ENCODE measurements at places on chromosomes 7 and 10.

DNA sequence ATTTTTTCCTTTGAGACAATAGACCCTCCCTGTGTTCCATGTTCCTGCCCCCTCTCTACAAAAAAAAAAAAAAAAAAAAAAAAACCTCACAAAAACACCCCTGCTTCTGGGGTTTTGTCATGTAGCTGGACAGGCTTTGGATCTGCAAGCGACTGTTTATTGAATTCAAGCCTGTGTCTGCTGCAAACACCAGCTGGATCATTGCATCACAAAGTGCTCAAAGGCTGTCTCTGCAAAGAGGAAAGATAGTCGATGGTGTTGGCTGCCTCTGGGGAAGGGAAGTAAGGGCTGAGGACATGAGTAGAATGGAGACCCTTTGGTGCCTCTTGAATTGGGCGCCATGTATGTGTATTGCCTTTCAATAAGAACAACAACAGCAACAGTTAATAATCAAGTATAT is 471.2 kb downstream of the PLXNA4 start:
- no peak for DNase-seq

DNA sequence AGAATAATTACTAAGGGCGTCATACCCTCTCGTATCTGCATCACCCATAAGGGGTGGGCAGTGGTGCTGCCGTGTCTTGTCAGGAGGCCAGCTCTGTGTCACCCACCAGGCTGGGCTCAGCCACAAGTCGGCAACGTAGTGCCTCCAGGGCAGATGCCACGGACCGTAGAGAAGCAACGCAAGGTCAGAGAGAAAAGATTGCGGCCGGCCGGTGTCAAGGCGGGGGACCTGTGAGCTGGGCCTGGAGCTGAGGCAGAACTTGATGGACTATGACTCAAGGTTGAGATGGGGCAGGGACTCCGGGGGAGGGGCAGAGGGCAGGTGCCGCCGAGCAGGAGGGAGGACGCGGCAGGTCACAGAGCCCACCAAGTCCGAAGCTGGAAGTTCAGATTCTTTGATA is 29.5 kb downstream of the FOXK1 start:
- no peak for DNase-seq

- no peak for DNase-seq
Observed at GRCh38 chr10:132293813-132294520, 13.8 kb downstream of the STK32C start.

DNA sequence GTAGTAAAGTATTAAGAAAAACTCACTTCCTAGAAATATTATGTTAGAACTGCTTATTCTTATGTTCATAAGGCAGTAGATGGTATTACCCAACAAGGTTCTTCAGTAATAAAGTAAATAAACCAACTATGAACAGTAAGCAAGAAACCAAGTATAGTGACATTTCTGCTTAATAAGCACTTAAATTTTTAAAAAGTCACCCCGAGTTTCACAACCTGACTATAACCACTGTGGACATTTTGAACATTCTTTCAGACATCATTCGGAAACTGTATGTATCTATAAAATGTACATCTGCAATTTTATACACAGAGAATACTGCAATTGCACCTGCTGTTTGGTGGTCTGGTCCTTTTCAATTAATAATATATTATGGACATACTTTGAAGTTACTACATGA is 1073.6 kb downstream of the XPNPEP1 start:
- no peak for DNase-seq

- DNase-seq = no peak
Observed at GRCh38 chr7:44607141-44608068, 978 bp downstream of the OGDH start.

DNA sequence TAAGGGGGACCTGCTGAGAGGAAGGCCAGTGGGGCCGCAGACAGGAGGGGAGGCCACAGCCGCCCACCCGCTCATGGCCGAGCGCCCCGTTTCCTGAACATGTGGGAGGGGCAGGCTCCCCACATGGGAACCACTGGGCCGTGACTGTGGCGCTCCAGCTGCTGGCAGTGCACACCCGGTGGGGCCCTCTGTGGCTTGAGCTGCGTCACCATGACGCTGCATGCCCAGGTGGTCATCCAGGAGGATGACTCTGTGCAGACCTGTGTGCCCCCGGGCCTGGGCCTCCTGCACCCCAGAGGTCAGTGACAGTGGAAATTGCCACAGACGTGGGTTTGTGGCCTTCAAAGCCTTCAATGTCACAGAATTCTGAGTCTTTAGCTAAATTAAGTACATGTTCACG is 85.1 kb downstream of the MGMT start:
- DNase-seq = no peak

DNA sequence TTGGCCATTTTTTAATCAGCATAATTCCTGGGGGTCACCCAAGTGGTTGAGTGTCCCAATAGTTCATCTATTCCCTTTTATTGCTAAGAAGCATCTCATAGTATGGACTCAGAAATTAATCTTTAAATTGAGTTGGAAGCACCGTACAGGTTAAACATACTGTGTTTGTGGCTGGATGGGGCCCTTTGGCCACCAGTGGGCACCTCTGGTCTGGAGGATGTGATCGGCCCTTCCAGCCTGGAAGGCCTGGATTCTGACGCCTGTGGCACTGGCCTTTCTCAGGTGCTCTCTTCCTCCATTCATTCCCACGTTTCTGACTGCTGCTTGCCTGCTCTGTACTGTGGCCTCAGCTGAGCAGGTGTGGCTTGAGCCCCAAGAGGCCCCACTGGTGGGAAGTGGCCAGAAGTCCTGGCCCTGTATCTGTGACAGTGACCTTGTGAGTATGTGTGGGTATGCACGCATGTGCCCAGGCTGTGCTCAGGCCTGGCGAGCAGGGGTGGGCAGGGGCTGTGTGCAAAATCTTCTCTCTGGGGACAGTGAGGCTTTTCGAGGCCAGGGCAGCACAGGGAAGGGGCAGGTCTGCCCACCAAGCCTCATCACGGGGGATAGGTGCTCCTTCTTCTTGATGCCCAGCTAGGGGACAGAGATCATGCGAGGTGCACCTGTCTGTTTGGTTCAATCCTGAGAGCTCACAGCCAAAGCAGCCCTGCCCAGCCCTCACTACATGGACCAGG is 30.1 kb downstream of the LDB3 start:
- no peak for DNase-seq

GRCh38 chr10:24906372-24906771 is 46.0 kb downstream of the PRTFDC1 start:
- no peak for DNase-seq

GRCh38 chr7:30172451-30172850 is 37.7 kb downstream of the MTURN start:
- no peak for DNase-seq

GRCh38 chr10:36026081-36026480 is 384.0 kb upstream of the FZD8 start:
- DNase-seq = no peak

DNA sequence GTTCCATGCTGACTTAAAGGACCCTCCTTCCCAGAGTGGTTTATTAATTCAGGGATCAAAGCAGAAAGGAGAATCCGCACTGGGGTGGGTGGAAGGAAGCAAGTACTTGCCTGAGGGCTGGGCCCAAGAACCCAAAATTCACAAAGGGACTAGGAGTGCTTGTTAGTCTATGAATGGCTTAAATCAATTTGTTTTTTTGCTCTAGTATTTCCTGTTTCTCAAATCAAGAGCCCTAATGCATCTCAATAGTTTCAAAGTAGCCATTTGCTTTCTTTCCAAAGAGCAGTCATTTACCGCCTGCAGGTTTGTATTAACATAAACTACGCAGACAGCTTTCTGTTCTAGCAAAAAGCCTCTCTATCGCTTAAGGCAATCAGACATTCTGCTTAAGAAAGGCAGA is 44.2 kb upstream of the SLC35G1 start:
- no peak for DNase-seq

- DNase-seq = no peak
Observed at GRCh38 chr10:79933961-79934360, 14.9 kb downstream of the SFTPD start.

DNA sequence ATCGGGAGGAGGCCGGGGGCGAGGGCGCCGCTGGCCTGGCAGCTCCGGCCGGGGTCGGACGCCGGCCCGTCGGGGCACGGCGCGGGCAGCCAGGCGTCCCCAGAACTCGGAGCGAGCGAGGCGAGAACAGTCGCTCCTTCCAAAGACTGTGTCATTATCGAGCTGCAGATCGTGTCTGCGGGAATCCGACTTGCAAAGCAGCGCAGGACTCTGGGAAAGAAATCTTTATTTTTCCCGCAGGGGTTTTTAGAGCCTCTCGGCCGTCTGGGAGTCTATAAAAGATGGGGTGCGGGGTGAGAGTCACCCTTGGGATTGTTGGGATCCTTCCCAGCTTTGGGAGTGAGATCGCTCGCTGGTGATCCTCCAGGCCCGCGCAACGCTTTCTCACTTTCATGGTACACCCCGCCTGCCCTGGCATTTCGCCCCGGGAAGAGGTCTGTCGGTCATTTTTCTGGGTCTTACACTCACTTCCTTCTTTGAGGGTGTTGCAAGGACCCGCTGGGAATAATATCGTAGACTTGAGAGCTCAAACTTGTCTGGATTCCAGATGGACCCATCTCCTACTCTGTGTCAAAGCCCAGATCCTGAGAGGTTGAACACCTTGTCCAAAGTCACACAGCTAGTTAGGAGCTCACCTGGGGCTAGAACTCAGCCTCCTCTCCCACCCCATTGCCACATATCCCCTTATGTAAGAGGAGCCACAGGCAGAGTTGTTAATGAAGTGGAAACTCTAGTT is 1.0 kb downstream of the UBTD1 start:
- DNase-seq = no peak

DNA sequence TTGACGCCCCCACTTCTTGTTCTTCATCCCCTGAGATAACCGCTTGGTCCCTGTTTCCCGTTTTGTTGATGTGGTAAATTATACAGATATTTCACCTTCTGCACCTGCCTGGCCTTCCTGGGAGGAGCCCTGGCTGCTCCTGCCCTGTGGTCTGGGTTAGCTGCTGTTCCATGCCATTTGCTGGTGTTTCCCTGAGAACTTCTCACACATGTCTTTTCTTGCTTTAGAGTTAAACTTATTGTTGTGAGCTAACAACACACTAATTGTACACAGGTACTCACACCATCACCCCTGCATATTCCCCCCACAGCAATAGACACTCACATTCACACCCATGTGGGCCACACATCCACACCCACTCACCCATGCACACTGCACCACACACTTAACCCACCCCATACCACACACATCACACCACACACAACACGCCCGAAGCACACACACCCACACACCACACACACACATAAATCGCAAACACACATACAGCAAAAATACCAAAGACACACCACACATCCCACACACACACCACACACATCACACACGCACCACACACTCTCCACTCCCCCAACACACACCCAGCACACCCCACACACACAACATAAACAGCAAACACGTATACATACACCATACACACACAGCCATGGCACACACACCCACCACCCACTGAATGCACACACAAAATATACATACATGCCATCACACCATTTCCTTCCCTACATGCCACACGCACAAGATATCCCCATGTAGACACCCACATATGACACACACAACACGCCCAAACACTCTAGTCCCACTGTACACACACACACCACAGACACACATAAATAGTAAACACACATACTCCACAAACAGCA is 19.4 kb upstream of the ANTXRL start:
- DNase-seq = no peak

DNA sequence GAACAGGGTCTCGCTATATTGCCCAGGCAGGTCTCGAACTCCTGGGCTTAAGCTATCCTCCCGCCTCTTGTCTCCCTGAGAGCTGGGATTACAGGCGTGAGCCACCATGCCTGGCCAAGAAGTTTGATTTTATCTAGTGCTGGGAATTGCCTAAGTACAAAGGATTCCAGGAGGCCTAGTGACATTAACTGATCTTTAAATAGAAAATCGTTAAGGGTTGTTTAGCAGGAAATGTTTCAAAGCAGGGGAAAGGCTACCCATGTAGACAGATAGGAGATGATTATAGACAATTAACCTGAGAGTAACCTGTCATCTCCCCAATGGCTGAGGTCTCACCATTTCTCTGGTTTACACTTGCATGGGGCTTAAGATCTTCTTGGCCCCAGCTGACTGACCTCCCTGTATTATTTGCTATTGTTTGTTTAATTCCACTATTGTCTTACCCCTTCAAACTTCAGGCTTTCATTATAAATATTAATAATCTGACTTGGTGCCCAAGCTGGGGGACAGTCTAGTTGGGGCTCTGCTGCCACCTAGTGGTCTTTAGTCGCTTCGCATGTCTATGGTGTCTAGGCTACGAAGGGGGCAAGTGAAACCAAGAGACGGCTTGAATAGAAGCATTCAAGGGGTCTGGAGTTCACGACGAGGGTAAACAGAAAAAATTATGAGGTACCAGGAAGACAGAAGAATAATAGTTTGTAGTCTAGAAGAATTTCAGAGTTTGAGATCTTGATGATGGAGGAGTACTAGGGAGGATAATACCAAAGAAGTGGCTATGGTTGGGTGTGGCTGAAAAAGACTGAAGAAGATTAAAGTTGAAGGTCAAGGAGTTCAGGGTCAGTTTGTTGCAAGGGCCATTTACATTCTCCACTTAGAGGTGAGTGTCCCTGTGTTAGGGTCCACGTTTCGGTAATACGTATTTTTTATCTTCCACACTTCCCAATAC is 40.4 kb upstream of the BPGM start:
- peak; percentile 14 for DNase-seq

GRCh38 chr10:116849248-116850057 is at the start of gene ENO4:
Gene ENO4 (plus strand): TSS chr10:116849499. CDS start chr10:116849567, 68 bp downstream.
- no peak for DNase-seq

GRCh38 chr10:3054851-3055199 is 12.5 kb upstream of the PFKP start:
- no peak for DNase-seq

DNA sequence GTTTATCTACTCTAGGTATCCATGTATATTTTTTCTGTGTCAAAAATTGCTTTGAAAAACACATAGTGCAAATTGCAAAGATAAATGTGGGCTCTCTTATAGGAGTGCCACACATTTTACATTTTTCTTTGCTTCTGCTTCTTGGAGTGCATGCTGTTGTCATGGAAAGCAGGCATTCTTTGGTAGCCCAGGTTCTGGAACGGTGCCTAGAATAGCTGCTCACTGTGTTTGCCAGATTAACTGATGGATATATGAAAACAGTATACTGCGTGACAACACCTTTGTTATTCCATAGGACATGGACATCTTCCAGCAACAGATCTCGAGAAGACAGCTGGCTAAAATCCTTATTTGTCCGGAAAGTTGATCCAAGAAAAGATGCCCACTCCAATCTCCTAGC is 13.4 kb downstream of the NIPSNAP2 start:
- no peak for DNase-seq

- peak; percentile 7 for DNase-seq
Observed at GRCh38 chr10:3465406-3465891, 292.9 kb upstream of the PITRM1 start.

GRCh38 chr7:16462431-16462889 is 3.1 kb downstream of the SOSTDC1 start:
- DNase-seq = no peak
